ENCODE measurements at places on chromosomes 3 and 15.

DNA sequence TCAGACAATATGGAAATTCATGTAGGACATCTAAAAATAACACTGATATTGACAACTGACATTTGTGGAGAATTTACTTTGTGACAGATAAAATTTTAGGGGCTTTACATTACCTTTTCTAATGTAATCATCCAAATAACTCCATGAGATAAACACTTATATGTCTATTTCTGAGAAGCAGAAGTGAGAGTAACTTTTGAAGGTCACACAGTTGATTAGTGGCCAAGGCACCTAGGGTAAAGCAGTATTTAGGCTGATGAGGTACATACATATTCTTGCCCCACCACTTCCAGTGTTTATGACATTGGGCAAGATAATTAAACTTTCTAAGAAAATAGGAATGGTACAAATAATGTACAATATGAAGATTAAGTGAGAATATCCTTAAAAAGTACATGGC lies 248.4 kb downstream of the CPNE4 start:
- no peak for DNase-seq

DNA sequence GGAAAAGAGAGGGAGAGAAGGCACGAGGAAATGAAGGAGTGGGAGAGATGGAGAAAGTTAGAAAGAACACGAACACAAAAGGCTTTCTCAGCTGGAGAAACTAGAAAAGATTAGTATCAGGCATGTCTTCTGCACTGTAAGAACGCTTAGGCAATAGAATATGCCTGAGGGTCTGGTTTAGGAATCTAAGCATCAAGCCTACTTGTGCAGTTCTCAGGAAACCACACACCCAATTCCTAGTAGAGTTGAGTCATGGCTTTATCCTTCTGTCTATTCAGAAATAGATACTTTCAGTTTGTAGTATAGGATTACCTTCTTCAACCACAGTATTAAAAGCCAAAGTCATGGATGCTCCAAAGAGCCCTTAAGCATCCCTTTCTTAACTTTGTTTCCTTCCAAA lies 969.4 kb downstream of the NTRK3 start:
- DNase-seq: no peak

- DNase-seq: no peak
Measured at GRCh38 chr15:51731549-51732267, 5.7 kb downstream of the LYSMD2 start.

DNA sequence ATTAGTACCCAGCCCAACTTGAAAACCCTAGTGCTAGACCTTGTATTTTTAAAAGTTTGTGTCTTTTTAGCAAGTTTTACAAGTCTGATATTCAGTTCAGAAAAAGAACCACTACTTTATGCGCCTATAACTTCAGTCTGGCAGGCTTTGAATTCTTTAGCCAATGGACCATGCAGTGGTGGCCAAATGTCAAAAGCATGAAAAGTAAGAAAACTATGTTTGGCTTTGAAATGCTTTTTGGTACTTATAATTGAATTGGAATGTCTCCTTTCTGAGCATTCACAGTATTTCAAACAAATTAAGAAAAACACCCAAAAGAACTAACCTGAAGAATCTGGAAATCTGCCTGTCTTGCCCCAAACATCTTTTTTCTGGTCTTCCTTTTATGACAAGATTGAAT lies 12.8 kb downstream of the WDR48 start:
- no peak for DNase-seq

- DNase-seq: no peak
Measured at GRCh38 chr15:48859426-48859825, 18.5 kb upstream of the EID1 start.

- DNase-seq: no peak
Measured at GRCh38 chr3:159982442-159982974, 6.1 kb upstream of the IL12A start.

DNA sequence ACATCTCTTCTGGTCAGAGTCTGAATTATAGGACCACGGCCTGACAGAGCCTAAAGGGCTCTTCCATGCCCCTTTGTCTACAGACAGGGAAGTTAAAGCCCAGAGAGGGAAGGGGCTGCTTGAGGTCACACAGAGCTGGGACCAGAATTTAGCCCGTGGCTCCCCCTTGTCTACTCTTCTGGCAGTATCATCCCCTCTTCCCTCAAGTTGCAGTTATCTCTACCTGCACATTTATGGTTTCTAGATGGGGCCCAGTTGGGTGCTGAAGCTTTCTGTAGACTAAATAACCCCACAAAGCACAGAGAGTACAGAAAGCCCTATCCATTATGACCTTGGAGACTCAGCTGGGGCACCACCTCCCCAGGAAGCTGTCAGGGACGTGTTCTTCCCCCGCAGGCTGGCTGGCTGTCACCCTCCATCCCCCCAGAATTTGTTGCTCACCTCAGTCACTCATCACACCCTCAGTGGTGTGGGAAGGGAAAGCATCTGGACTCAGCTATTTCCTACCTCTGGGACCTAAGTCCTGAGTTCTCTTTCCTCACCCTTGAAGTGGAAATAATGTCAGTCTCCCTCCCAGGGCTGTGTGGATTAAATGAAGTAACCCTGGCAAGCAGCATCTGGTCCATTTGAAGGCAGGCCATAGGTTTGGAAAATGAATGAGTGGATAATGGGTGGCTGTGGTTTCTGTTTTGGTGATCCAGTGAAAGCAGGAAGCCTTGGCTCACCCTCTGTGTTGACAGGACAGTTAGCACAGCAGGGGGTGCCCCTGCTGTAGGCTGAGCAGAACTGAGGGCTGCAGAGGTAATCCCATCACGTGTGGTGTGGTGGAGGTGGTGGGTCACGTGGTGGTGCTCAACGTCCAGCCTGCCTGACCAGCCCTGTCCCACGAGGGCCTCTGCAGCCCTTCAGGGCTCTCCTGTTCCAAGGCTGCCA lies 16.3 kb downstream of the ACOX2 start:
- DNase-seq: no peak

DNA sequence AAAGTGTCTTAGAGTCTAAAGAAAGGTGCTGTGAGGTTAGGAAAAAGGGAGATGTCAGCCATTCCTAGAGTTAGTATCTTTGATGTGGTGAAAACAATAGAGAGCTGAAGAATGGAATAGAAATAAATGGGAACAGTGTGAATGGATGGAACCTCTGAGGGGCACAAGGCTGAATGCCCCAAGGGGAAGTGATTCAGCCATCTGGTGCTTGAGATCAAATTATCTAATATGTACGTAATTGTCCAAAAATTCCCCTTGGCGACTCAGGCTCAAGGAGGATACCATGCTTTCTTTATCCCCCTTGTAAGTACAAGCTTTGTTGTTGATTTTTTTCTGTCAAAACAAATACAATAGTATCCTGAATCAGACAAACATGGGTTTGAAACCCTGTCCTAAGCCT lies 361.6 kb downstream of the LSAMP start:
- DNase-seq: no peak

DNA sequence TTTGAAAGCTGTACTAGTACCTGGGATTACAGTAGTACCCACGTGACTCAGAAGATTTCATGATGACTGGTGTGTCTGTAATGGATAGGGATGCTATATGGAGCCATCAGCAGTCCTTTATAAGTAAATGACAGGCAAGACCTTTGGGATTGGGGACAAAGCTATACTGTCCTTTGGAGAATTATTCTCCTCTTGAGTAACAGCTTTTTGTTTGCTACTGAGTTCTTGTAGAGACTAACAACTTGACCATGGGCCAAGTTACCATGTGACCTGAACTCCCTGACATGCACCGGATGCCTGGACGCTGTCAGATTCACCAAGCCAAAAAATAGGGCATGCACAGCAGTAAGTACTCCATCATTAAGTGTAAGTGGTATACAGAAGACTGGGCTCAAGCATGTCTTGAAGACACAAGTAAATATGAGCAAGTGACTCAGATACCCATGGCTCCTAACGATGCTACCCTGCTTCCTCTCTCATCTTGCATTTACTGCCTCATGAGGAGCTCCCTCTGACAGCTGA lies 12.9 kb downstream of the SEC11A start:
- DNase-seq: peak; percentile 7

DNA sequence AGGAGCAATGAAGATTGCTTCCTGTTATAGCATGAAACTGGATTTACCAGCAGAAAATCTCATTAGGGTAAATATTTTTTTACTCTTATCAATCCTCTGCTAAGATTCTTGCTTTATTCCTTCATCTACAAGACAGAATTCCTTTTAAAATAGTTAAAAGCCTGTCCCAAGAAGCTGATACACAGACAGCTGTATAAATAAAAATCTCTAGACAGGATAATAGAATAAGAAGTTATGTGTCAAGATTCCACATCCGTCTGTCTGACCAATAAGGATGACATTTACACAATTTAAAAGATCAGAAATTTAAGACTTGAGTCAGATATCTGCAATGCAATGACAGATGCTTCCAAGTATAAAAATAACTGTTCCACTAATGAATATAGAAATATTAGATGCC lies 57.6 kb downstream of the SSR3 start:
- no peak for DNase-seq

DNA sequence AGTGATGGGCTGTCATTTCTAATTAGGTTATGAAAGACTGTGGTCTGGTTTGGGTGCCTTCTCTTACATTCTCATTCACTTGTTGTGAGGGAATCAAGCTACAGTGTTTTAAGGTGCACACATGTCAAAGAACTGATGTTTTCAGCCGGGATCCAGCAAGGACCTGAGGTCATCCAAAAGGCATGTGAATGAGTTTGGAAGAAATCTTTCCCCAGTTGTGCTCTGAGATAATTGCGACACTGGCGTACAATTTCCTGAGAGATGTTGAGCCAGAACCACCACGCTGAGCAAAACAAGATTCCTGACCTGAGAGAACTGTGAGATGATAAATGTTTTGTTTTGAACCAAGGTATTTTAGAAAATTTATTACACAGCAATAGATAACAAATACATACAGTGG lies 295.3 kb upstream of the SLITRK3 start:
- no peak for DNase-seq

GRCh38 chr3:132657869-132658747 lies 1.5 kb downstream of the ACAD11 start:
- DNase-seq: no peak

DNA sequence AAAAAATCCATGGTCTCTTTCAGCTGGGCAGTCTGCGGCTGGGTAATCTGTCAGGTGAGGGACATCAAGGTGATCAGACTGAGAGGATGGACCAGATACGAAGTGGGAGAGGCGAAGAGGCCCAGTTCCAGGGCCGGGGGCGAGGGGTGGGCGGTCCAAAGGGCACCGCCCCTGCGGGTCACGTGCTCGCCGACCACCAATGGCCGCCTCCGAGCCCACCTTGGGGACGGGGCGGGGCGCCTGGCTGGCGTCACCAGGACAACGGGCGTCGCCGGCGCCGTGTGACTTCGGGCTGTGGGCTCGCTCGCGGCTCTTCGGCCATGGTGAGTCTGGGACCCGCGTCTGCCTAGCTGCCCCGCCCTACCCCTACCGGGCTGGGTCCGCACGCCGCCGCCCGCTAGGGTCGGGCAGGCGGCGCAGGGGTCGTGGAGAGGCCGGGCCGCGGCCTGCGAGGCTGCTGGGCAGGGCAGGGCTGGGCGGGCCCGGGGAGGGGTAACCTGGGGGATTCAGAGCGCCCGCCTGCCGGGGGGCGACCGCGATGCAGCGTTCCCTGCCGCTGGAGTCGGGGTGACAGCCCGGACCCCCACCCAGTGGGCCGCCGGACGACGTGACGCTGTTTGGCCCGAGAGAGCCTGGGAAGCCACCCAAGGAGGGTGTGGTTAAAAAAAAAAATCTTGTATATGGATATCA lies at the start of gene FBXL2:
Gene FBXL2, plus strand, starts transcription at position 250 of the 690 bp plus-strand sequence. Its CDS starts 71 bp downstream, at position 321.
- peak; percentile 76 for DNase-seq

DNA sequence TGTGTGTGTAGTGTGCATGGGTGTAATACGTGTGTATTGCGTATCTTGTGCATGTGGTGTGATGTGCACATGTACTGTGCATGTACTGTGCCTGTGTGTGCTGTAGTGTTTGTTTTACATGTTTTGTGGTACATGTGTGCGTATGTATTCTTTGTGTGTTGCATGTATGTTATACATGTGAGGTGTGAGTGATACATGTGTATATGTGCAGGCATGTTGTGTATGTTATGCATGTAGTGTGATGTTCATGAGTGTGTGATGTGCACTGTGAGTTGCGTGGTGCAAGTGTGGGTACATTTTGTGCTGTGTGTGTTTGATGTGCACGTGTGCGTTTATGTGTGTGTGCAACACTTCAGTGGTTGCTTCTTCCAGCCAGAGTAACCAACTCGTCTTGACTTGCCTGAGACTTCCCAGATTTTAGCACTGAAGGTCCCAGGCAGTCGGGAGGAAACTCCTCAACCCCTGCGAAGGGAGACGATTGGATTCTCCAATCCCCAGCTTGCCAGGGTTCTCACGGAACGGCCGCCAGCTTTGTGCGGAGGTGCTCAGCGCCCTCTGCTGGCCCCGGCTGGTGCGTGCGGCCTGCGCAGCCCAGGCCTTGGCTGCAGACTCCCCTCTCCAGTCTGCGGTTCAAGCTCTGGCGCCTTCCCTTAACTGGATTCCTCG lies 3.6 kb downstream of the GALNT15 start:
- no peak for DNase-seq

DNA sequence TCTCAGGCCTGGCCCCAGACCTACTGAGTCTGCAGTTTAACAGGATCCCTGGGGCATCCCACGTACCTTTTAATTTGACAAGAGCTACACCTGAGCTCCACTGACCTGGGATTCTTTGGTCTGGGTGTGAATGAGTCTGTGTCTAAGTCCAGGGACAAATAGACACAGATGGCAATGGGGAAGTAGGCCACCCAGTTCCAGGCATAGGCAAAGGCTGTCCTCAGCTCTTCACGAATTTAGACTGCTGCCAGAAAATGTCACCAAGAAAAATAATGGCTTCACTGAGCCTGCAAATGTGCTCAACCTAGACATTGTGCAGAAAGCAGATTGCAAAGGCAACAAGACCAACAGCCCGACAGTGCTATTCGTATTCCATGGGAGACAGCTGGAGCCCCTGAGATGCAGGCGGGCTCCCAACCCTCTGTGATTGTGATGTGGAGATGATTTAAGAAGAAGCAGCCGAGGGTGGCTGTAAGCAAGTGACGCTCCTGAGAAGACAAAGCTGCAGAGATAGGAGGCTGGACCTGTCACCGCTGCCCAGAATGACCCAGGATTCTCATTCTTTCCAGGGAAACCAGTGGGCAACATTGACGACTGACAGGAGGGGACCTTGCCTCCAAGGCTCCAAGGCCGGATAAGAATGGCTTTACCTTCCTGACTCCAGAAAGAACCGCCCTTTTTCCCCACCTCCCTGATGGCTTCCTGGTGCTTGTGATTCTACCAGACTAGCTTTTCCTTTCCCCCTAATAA lies 39.8 kb upstream of the IREB2 start:
- DNase-seq: no peak

DNA sequence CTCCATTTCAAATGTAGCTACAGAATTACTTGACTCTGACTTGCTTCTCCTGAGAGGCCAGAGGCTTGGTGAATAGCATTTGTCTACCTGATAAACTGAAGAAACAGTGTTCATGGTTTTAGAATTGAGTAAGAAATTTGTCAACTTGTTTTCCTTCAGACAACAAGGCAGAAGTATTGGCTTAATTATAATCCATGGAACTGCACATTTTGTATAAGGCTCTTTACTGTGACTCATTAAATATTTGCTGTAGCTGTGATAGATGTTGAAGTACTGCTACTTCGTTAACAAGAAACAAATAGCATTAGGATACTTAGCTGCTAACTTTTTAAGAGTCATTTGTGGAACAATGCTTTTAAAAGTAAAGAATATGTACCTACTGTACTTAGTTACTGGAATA lies 4.6 kb downstream of the UNC13C start:
- DNase-seq: no peak

- no peak for DNase-seq
Measured at GRCh38 chr3:76656531-76657070, 383.3 kb upstream of the ROBO2 start.

- no peak for DNase-seq
Measured at GRCh38 chr3:127061641-127062040, 78.7 kb downstream of the PLXNA1 start.

GRCh38 chr15:74754593-74755215 lies 6.1 kb downstream of the CYP1A2 start:
- DNase-seq: no peak
